ENCODE measurements at places on chromosomes 13 and 19. TPM values are rescaled to one million over a fixed set of nuclear protein-coding genes. Genes with fewer than 3 reads are reported as not detected.
A peak's percentile ranks its signal among the peaks of the same experiment; 100 is the strongest.

DNA sequence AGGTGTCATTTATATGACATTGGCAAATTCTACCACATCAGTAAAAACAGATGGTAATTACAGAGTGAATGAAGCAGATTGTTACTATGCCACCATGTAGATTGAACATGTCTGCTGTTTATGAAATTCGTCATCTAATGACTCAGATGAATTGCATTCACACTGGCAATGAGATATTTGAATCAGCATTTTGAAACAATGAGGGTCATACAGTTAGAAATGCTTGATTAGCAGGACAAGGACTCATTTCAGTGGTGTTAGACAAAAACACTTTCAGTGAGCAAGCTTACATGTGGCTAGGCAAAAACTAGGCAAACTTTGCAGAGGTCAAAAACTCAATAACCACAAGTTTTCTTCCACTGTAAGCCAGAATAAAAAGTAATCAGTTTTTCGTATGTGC, 1165.0 kb downstream of the SLITRK1 start:
- no peak for DNase-seq
- no peaks in the 10 kb centered on the region for H3K4me1 ChIP-seq
- no peaks in the 10 kb centered on the region for H3K27me3 ChIP-seq
- no peaks in the 10 kb centered on the region for H3K36me3 ChIP-seq

The PLEKHG2 gene
- 209 TPM for total RNA-seq

- H3K27me3 ChIP-seq, result no peaks in the 10 kb centered on the region
- no peak overlapping the region for H3K4me3 ChIP-seq
- no peak overlapping the region for H3K27ac ChIP-seq
- no peaks in the 10 kb centered on the region for H3K4me1 ChIP-seq
- no peaks in the 10 kb centered on the region for H3K36me3 ChIP-seq
Measured at GRCh38 chr13:108508263-108508662, 121.1 kb upstream of the MYO16 start.

The DNMT1 gene
- 259 TPM for total RNA-seq

The ZNF180 gene
- total RNA-seq, result 5.8 TPM

DNA sequence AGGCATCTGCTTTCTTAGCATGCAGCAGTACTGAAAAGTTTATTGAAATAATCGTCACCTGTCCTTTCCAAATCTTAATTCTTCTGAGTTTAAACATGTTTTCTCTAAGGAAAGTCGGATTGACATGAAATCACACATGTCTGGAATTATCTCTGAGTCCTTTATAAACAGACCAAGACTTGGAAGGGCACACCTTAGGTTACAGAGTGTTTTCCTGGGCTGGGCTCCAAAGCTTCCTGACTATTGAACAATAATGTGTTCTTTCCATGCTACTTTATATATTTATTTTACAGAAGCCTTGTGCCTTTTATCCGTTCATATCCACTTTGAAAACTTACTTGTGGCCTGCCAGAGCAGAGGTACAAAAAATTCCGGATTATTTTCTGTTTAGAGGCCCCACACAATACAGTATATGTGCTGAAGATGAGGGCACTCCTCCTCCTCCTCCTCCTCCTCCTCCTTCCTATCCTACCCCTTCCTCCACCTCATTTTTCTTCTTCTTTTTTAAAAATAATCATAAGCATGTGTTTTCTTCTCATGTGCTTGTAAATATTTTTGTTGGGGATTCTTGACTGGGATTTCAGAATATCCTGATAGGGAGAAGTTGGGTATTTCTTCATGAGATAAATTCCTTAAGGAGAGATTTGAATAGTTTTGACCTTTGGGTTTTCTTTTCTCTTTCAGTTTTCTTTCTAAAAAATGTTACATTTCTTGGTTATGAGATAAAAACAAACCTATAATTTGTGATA, 52.3 kb downstream of the LRCH1 start:
- DNase-seq, result no peak
- peaks cover 14% of the 10 kb centered on the region for H3K4me1 ChIP-seq
- no peak overlapping the region for H3K4me3 ChIP-seq
- no peaks in the 10 kb centered on the region for H3K27me3 ChIP-seq
- no peak overlapping the region for H3K27ac ChIP-seq
- H3K36me3 ChIP-seq, result no peaks in the 10 kb centered on the region

- DNase-seq, result peak; percentile 37
- H3K27ac ChIP-seq, result no peak overlapping the region
- H3K36me3 ChIP-seq, result no peaks in the 10 kb centered on the region
- peaks cover 61% of the 10 kb centered on the region for H3K27me3 ChIP-seq
- peak overlapping the region; percentile 65 for H3K4me3 ChIP-seq
Measured at GRCh38 chr13:111114362-111115060, 599 bp upstream of the ARHGEF7 start.

DNA sequence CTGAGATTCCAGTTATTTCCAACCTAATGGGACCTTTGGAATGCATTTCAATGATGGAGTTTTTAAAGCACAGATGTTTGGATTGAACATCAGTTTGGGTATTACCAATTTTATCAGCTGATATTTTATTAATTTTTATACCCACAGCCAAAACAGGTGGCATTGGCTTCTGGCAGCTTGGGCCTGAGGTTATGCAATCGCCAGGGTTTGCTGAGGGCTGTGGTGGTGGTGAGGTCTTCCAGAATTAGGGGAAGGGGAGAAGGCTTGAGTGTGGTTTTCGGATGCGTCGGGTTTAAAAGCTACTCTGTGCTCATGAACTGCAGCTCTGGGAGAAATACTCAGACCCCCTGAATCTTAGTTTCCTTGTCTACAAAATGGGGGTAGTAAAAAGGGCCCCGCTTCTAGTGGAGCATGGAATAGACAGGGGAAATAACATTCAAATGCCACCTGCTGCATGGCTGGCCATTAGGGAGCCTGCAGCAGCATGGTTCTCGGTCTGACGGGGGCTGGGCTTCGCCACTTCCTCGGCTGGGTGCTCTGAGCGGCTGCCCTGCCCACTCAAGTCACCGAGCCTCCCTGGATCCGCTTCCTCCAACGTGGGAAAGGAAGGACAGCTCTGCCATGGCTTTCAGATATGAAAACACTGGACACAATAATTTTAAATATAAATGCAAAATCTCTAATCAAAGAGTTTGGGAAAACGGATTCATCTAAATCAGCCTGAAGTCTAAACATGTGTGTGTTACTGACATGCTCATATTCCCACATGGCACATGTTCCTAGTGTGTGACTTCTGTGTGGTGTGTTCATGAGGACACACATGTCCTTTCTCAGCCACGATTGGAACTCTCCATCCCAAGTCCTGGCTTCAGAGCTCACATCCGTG, 35.2 kb downstream of the ADPRHL1 start:
- no peak for DNase-seq
- H3K4me3 ChIP-seq, result no peak overlapping the region
- H3K27ac ChIP-seq, result no peak overlapping the region
- no peaks in the 10 kb centered on the region for H3K36me3 ChIP-seq
